Activated CD8-positive, alpha-beta memory T cell treated with anti-CD3 and anti-CD28 coated beads, Interleukin-2, amount 10 ng/mL, durations not matched to agents 7 days and 5 days (primary cell): ENCODE measurements at places on chromosomes 7 and 10. TPM values are rescaled to one million over a fixed set of nuclear protein-coding genes. Genes with fewer than 3 reads are reported as not detected.

DNA sequence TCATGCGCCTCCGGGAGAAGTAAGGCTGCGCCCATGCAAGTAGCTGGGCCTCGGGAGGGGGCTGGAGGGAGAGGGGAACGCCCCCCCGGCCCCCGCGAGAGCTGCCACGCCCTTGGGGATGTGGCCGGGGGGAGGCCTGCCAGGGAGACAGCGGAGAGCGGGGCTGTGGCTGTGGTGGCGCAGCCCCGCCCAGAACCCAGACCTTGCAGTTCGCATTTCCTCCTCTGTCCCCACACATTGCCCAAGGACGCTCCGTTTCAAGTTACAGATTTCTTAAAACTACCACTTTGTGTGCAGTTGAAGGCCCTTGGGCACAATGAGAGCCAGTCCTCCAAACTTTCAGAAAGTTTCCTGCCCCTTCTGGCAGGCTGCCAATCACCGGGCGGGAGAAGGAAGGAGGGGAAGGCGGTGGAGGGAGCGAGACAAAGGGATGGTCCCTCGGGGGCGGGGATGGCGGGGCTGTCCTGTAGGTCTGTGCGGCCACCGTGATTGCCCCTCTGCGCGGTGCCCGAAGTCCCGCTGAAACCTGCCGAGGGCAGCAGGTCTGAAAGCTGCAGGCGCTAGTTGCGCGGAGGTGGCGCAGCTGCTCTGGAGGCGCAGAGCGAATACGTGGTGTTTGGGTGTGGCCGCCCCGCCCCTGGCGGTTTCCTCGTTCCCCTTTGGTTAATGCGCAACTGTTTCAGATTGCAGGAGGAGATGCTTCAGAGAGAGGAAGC lies 2.1 kb downstream of the VIM start:
- H3K27ac ChIP-seq = peak overlapping the region; percentile 97
- H3K36me3 ChIP-seq = peaks cover 59% of the 10 kb centered on the region
- H3K4me1 ChIP-seq = peaks cover 61% of the 10 kb centered on the region
- peak; percentile 95 for DNase-seq

GRCh38 chr10:60921633-60922032 lies 22.4 kb downstream of the RHOBTB1 start:
- H3K36me3 ChIP-seq = no peaks in the 10 kb centered on the region
- DNase-seq = no peak
- no peak overlapping the region for H3K4me3 ChIP-seq
- H3K4me1 ChIP-seq = no peaks in the 10 kb centered on the region
- H3K27ac ChIP-seq = no peak overlapping the region
- H3K27me3 ChIP-seq = peaks cover 3% of the 10 kb centered on the region

- H3K36me3 ChIP-seq = peaks cover 21% of the 10 kb centered on the region
- no peaks in the 10 kb centered on the region for H3K27me3 ChIP-seq
- no peak overlapping the region for H3K27ac ChIP-seq
- no peak overlapping the region for H3K4me3 ChIP-seq
- no peaks in the 10 kb centered on the region for H3K4me1 ChIP-seq
- no peak for DNase-seq
These were observed 299.5 kb downstream of the ELMO1 start for GRCh38 chr7:37149051-37149772.

GRCh38 chr10:60678978-60679377 lies 99.3 kb upstream of the CDK1 start:
- no peak for DNase-seq
- H3K36me3 ChIP-seq = no peaks in the 10 kb centered on the region
- no peak overlapping the region for H3K27ac ChIP-seq
- no peaks in the 10 kb centered on the region for H3K4me1 ChIP-seq

GRCh38 chr7:156842740-156843140 lies 50.2 kb downstream of the LMBR1 start:
- peaks cover 5% of the 10 kb centered on the region for H3K4me1 ChIP-seq
- no peak for DNase-seq
- H3K36me3 ChIP-seq = peaks cover 11% of the 10 kb centered on the region
- H3K27ac ChIP-seq = no peak overlapping the region
- H3K4me3 ChIP-seq = no peak overlapping the region

DNA sequence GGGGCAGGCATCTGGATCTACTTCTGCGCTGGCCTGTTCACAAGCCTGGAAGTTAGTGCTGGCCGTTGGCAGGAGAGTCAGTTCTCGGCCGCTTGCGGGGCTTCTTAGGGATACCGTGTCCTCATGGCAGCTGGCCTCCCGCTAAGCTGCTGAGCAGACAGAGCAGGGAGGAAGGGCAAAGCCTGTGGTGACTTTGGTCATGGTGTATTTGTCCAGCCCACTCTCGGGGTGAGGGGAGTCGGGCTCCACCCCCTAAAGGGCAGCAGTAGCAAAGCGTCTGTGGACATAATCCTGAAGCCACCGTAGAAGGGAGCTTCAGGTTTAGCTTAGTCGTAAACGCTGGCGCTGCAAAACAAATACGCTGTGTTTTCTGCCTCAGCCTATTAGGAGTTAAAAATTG lies 12.2 kb downstream of the UBE3C start:
- H3K27ac ChIP-seq = no peak overlapping the region
- peaks cover 18% of the 10 kb centered on the region for H3K36me3 ChIP-seq
- DNase-seq = no peak

DNA sequence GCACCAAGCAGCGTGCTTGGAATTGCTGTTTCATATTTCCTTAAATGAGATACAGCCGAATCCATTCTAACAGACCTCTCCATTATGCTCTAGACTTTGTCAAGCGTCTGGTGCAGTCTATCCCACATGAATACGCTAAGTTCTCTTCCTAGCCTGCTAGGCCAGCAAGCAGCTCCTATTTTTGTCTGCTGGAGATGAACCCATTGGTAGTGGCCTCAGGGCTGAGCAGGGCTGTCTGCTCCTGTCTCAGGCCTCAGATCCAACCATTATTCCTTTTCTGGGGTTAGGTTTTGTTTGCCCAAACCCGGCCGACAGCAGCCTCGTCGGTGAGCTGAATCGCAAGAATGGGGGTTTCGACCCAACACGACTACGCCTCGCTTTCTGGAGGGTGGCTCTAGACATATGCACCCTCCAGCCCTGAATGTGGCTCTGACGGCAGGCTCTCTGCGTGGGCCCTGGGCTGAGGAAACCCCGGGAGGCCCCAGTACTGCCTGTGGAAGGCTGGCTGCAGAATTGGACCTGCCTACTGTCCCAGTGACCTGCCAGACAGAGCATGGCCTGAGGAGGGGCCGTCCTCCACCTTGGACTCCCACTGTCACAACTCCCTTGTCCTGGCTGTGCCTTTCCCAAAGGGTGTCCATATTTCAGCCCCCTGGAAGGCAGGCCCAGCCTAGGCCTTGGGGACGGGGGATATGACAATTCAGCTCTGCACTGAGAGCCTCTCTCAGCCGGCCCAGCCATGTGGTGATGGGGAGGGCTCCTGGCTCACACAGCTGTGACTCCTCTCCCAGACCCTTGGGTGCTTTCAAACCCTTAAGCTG lies 267.9 kb upstream of the TCERG1L start:
- H3K27ac ChIP-seq = no peak overlapping the region
- no peaks in the 10 kb centered on the region for H3K4me1 ChIP-seq
- DNase-seq = peak; percentile 23

- H3K4me3 ChIP-seq = no peak overlapping the region
- H3K27me3 ChIP-seq = no peaks in the 10 kb centered on the region
- H3K27ac ChIP-seq = no peak overlapping the region
- H3K36me3 ChIP-seq = no peaks in the 10 kb centered on the region
These were observed 1.2 kb downstream of the NPC1L1 start for GRCh38 chr7:44539669-44540506.

The PDE6C gene
- not detected for total RNA-seq

The CPEB3 gene
- 3.8 TPM for total RNA-seq

The WNT8B gene
- total RNA-seq = not detected

The CRPPA gene
- total RNA-seq = 1.1 TPM
